SK-N-DZ (cell line): ENCODE measurements at places on chromosomes 2 and 18.
A peak's percentile ranks its signal among the peaks of the same experiment; 100 is the strongest.

DNA sequence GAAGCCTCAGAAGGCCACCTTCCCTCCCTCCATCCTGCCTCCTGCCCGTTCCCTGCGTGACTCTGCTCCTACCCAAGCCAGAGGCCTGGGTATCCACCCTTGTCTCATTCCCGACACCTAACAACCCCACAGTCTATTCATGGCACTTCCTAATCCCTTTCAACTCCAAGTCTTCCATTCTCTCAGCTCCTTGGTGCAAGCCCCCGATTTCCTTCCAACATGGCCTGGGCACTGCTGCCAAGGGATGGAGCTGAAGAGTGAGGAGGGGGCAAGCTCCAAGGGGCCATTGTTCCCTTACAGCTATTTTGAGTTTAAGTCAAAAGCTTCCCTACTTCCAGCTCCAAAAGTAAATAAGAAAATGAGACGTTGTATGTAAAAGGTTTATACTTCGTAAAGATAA lies 84.8 kb upstream of the ASB18 start:
- DNase-seq, result no peak

DNA sequence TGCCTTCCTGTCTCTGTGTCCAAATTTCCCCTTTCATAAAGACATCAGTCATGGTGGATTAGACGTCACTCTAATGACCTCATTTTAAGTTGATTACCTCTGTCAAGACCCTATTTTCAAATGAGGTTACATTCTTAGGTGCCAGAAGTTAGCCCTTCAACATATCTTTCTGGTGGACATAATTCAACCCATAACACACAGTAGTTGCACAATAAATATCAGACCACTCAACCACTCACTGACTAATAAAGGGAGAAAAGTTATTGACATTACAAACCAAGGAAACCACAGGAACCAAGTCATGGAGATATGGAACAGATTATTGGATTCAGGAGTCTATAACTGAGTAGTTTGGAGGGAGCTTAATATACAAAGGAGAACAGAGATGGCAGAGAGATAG lies 377.4 kb upstream of the ACVR2A start:
- no peak for DNase-seq

GRCh38 chr2:122150524-122151280 lies 395.3 kb downstream of the TSN start:
- no peak for DNase-seq

GRCh38 chr2:122831649-122832048 lies 1076.2 kb downstream of the TSN start:
- no peak for DNase-seq

- DNase-seq, result no peak
Observed at GRCh38 chr2:195594248-195594647, 62.8 kb upstream of the SLC39A10 start.

DNA sequence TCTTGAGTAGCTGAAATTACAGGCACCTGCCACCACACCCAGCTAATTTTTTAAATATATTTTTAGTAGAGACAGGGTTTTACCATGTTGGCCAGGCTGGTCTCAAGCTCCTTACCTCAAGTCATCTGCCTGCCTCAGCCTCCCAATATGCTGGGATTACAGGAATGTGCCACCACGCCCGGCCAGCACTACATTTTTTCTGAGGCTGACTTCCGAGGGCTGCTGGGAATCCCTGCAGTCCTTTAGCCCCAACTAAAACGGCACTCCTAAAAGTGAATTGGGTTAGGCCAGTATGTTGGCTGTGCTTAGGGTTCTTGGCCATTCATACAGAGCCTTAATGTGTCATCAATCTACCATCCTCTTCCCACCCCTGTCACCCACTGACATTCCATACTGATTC lies 375.4 kb downstream of the DCC start:
- DNase-seq, result no peak

DNA sequence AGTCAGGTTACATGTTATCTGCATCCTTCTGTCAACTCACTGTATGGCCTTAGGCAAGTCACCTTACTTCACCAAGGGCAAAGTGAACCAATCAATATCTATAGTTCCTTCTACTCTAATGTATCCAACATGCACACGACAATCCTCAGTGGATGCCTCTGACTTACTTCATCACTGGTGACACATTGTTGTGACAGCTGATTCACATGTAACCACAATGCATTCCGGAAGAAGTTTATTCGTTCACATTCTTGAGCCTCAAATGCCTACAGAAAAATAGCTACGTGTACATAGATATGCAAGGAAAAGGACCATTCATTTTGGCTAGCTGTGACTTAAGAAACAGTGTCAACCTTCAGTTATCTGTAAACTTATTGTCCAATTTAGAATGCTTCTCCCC lies 26.3 kb upstream of the EPG5 start:
- DNase-seq, result no peak

- DNase-seq, result no peak
Observed at GRCh38 chr18:71760541-71760940, 783.6 kb downstream of the CBLN2 start.

DNA sequence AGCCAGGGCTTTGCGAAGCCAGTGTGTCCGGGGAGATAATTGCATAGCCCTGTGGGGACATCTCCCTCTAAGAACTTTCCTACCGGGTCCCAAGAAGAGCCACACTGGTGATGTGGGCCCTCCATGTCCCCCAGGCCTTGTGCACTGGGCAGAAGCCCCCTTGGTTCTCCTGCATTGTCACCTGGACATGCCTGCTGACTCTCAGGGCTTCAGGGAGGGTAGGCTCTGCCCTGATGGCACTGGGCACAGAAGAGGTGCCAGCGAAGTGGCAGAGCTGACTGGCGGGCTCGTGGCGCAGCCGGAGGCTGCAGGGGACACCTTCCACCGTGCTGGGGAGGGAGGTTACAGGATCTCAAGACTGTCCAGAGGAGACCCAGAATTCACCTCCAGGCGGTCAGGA lies 28.3 kb downstream of the GLI2 start:
- DNase-seq, result no peak

DNA sequence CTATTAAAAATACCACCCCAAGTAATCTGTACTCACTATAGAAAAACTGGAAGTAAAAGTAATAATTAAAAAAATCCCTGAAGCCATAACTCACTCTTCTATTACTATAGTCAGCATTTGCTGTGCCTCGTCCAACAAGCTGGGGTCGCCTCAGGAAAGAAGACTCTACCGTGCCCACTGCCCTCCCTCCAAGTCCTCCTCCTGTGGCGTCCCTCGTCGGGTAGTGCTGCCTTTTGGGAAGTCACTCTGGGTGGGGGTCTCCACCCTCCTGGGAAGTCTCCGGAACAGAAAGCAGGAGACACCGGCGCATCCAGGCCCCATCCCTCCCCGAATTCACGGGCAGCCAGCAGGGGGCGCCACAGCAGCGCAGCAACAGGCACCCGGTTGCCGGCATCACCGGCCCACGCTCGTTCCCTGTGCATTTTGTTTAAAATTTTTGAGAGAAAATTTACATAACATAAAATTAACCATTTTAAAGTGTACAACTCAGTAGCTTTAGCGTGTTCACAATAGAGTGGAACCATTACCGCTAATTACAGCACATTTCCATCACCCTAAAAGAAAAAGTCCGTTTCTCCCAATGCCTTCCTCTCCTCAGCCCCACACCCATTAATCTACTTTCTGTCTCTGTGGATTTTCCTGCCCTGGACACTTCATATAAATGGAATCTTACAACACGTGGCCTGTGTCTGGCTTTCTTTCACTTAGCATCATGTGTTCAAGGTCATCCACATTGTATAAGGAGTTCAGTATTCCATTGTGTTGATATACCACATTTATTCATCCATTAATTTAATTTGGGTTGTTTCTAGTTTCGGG lies 62.2 kb downstream of the ADNP2 start:
- no peak for DNase-seq

DNA sequence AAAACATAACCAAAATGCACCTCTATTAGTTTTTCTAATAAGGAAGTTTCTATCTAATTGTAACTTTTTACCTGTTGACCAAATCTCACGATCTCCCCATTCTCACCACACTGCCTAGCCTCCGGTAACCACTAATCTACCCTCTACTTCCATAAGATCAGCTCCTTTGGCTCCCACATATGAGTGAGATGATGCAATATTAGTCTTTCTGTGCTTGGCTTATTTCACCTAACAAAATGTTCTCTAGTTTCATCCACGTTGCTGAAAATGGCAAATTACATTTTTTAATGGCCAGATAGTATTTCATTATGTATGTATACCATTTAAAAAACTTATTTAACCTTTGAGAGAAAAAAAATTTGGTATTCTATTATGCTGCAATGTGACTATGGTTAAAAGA lies 379.0 kb upstream of the NXPH2 start:
- DNase-seq, result no peak

- DNase-seq, result no peak
Observed at GRCh38 chr2:23430263-23430662, 45.3 kb downstream of the KLHL29 start.

- no peak for DNase-seq
Observed at GRCh38 chr2:71153585-71154224, 23.3 kb downstream of the MPHOSPH10 start.

- DNase-seq, result no peak
Observed at GRCh38 chr2:208315081-208315788, 49.2 kb downstream of the PIKFYVE start.

DNA sequence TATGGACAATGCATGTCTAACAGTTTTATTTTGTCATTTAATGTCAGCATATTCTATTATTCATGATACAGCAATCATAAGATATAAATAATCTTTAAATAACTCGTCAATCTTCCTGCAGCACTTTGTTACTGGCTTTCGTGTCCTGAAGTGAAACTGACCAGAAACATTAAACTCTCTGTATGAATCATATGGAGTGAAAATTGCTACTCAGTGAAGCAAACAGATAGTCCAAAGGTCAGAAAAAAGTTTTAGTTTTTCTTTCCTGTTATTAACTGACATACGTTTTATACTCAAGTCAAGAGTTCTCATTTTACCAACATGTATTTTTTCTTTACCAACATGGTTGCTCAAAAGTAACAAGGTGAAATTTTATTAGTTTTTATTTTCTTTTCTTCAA lies 106.8 kb upstream of the GALNT5 start:
- DNase-seq, result no peak

DNA sequence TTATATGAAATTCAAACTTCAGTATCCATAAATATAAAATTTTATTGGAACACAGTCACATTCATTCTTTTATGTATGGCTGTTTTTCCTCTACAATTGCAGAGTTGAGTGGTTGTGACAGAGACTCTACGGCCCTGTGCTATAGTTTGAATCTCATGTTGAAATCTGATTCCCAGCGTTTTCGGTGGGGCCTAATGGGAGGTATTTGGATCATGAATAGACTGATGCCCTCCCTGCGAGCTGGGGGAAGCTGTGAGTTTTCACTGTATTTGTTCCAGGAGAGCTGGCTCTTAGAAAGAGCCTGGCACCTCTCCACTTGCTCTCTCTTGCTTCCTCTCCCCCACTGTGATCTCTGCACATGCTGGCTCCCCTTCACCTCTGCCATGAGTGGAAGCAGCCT lies 1.7 kb downstream of the PFN4 start:
- peak; percentile 41 for DNase-seq
